ENCODE measurements at places on chromosomes 3 and 15. TPM values are rescaled to one million over a fixed set of nuclear protein-coding genes. Genes with fewer than 3 reads are reported as not detected.

ROBO2 gene
- total RNA-seq = 123 TPM

CDCP1 gene
- under 0.01 TPM for total RNA-seq

IL20RB gene
- total RNA-seq = 1.5 TPM

TMCO5A gene
- 0.06 TPM for total RNA-seq

GRM7 gene
- 0.14 TPM for total RNA-seq

TMEM212 gene
- total RNA-seq = not detected

KCNMB3 gene
- 3.4 TPM for total RNA-seq

ARPIN gene
- 15.3 TPM for total RNA-seq

IQGAP1 gene
- 79.5 TPM for total RNA-seq

FHIT gene
- total RNA-seq = 4.3 TPM

CRABP1 gene
- total RNA-seq = 545 TPM

MYLK gene
- total RNA-seq = 7.0 TPM

CLEC3B gene
- total RNA-seq = 0.33 TPM

ZNF654 gene
- total RNA-seq = 9.2 TPM

RFTN1 gene
- total RNA-seq = 4.2 TPM

KCNH8 gene
- total RNA-seq = 16.1 TPM

CNTN6 gene
- 5.2 TPM for total RNA-seq

CPEB1 gene
- total RNA-seq = 0.70 TPM

GOLGA6L10 gene
- 2.3 TPM for total RNA-seq

TGM5 gene
- 0.83 TPM for total RNA-seq

CYP1A2 gene
- total RNA-seq = not detected

SCAANT1 gene
- total RNA-seq = 11.4 TPM

CHRM5 gene
- total RNA-seq = 0.53 TPM

C3orf80 gene
- total RNA-seq = 3.6 TPM

BAHD1 gene
- total RNA-seq = 20.3 TPM

HTR3E gene
- not detected for total RNA-seq

TRIM42 gene
- 0.27 TPM for total RNA-seq

BBX gene
- total RNA-seq = 41.3 TPM

ROPN1 gene
- 0.05 TPM for total RNA-seq

LTF gene
- total RNA-seq = 0.15 TPM

CAMKV gene
- 39.3 TPM for total RNA-seq

CXCR6 gene
- 0.16 TPM for total RNA-seq

SEMA3B gene
- 20.8 TPM for total RNA-seq

RBPMS2 gene
- 0.47 TPM for total RNA-seq

TERB2 gene
- total RNA-seq = not detected

RASGRP1 gene
- 2.0 TPM for total RNA-seq

SCN11A gene
- total RNA-seq = 0.53 TPM

EPHA3 gene
- 45.8 TPM for total RNA-seq

SPSB4 gene
- total RNA-seq = 35.9 TPM

GP5 gene
- 0.08 TPM for total RNA-seq

CLDN16 gene
- total RNA-seq = not detected

TNFAIP8L3 gene
- 2.4 TPM for total RNA-seq

RPL22L1 gene
- 106 TPM for total RNA-seq

CCNL1 gene
- 109 TPM for total RNA-seq

POTEB gene
- total RNA-seq = not detected

IL17RB gene
- total RNA-seq = 4.9 TPM

CAPN7 gene
- total RNA-seq = 47.1 TPM

CCR5 gene
- total RNA-seq = 0.19 TPM

SMCO1 gene
- total RNA-seq = 0.13 TPM

GOLGA6L4 gene
- 1.7 TPM for total RNA-seq

MESP1 gene
- 2.5 TPM for total RNA-seq

NPAP1 gene
- total RNA-seq = 0.13 TPM

ABHD10 gene
- 33.9 TPM for total RNA-seq

CLRN1 gene
- total RNA-seq = not detected

FSIP1 gene
- total RNA-seq = 3.3 TPM

BLM gene
- total RNA-seq = 3.5 TPM

MAP1A gene
- total RNA-seq = 32.7 TPM

PRR20G gene
- total RNA-seq = 0.18 TPM
